ENCODE measurements at places on chromosomes 12 and 14.

DNA sequence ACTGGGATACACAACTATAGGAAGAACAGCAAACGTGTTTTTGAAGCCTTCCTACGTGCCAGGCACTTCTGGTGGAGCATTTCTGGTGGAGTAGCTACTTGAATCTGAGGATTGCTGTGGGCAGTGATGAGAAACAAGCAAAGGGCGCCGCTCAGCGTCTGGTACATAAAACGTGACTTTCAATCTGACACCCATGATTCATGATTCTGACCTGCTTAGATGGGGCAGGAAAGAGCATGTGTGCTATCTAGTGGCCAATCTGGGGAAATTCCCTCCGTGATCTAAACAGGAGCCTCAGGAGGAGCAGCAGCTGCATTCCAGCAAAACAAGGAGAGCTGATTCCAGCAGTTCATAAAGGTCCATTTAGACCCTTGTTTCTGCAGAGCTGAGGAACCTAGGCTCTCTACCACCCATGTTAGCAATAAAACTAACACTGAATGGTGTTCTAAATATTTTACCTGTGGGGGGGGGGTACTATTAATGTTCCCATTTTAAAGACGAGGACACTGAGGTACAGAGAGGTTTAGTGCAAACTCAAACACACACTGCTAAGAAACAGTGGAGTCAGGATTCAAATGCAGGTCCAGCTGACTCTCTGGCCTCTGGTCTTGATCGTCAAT is 37.8 kb downstream of the PAH start:
- peak; percentile 88 for DNase-seq

DNA sequence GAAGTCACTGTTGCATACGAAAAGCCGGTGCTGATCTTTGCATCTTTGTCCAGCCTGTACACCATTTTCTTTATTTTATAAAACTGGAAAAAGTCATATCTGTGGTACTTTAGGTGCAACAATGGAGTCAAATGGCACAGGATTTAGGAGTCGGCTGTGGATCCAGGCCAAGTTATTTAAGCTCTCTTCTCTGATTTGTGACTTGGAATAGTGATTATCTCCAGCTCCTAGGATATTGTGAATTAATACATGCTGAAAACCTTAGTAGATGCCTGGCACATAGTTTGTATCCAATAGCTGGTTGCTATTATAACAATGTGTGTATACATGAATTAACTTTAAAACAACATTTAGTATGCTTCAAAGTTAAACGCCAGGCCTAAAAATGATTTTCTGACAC is 6.2 kb upstream of the CCER1 start:
- DNase-seq: no peak

DNA sequence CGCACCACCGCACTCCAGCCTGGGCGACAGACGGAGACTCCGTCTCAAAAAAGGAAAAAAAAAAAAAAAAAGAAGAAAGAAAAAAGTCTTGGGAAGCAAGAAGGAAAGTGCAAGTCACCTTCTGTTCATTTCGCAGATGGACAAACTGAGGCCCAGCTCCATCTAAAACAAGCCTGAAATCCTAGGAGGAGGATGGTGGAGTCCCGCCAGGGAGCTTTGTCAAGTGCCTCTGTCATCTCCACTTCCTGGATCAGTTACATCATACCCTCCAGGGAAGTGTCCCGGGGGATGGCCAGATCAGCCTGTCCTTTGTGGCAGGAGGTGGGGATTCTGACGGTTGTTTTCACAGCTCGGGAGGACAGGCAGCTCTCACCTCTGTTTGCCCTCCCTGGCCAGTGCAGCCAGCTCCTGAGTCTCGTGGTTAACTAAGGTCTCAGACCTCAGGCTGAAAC is 8.7 kb upstream of the SDSL start:
- no peak for DNase-seq

DNA sequence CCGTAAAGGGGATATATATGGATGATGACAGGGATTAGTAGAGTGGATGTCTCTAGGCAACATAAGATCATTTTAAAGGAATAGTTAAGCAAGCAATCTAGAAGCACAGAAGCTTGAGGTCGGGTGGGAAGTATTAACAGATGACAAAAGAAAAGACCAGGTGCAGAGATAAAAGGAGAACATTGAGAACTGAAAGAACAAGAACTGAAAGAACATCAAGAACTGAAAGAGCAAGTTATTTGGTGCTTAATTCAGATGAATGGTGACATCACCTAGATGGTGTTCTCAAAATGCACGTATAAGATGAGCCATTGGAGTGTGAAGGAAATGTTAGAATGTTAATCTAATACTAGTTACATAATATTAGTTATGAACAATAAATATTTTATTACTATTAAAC is 224.0 kb upstream of the PDE3A start:
- DNase-seq: no peak

GRCh38 chr12:12396694-12397093 is 39.8 kb downstream of the BORCS5 start:
- no peak for DNase-seq
